Dermis lymphatic vessel endothelial cell (primary cell): ENCODE measurements at places on chromosomes 11 and 22. TPM values are rescaled to one million over a fixed set of nuclear protein-coding genes. Genes with fewer than 3 reads are reported as not detected.

The GPR152 gene
- total RNA-seq, result not detected in 2 replicates

The ANGPTL5 gene
- 0.17 TPM in 1 of 2 replicates, not detected in the other for total RNA-seq

The GAB4 gene
- not detected in 2 replicates for total RNA-seq

The SDF2L1 gene
- total RNA-seq, result 35.9 and 50.3 TPM in 2 replicates

The SLC43A1 gene
- total RNA-seq, result 13.5 and 22.3 TPM in 2 replicates

The CD6 gene
- not detected in 2 replicates for total RNA-seq

The DAGLA gene
- 1.6 and 1.7 TPM in 2 replicates for total RNA-seq
